ENCODE measurements at places on chromosomes 3 and 15.

- DNase-seq: no peak
These were observed 181.6 kb downstream of the CFAP20DC start for GRCh38 chr3:58868097-58868779.

DNA sequence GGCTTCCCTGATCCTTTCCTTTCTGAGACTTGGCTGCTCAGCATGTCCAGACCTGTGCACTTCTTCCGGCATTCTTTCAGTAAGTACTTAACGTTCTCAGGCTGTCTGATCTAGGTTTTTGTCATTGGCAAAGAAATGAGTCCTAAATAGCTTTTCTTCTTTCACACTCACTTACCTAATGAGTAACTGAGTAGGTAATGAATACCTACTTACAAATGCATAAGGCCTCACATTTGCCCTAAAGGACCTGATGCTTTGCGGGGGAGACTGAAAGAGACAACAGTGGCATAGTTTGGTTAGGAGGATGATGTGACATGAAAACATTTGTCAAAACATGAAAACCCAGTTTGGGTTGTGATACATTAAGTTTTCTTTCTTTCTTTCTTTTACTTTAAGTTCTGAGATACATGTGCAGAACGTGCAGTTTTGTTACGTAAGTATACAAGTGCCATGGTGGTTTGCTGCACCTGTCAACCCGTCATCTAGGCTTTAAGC, 516.7 kb upstream of the CFAP20DC start:
- no peak for DNase-seq

DNA sequence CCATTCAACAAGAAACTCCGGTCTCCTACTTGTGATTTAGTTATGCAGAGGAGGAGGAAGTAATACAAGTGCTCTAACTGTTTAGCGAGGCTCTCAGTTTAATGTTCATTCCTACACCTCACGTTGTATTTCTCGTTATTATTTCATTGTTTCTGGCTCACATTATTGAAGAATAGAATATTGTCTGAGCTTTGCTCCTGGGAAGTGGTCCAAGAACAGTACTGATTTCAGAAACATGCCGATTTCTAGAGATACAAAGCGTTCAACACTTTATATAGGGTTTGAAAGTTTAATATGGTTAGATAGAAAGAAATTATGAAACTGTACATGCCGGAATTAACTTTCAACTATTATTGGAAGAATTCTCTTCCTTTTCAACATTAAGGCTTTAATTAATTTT, 1145.5 kb downstream of the TBL1XR1 start:
- DNase-seq: no peak

DNA sequence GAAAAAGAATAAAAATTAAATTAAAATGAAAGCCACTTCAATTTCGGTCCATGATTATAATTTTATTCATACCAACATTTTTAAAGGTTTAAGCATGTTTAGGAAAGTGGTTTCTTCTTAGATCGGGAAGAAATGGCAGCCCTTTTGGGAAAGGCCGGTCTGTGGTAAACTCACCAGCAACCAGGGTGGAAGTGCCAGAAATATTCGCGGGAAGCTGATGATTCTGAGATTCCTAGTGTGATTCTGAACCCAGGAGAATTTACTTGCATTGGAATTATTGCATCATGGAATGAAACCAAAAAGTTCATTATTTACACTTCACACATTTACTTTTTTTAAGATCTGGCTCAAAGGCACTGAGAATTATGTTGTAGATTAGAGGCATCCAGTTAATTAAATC, 97.2 kb upstream of the CCNL1 start:
- no peak for DNase-seq

GRCh38 chr15:65558336-65558735, 28.1 kb downstream of the HACD3 start:
- DNase-seq: no peak

DNA sequence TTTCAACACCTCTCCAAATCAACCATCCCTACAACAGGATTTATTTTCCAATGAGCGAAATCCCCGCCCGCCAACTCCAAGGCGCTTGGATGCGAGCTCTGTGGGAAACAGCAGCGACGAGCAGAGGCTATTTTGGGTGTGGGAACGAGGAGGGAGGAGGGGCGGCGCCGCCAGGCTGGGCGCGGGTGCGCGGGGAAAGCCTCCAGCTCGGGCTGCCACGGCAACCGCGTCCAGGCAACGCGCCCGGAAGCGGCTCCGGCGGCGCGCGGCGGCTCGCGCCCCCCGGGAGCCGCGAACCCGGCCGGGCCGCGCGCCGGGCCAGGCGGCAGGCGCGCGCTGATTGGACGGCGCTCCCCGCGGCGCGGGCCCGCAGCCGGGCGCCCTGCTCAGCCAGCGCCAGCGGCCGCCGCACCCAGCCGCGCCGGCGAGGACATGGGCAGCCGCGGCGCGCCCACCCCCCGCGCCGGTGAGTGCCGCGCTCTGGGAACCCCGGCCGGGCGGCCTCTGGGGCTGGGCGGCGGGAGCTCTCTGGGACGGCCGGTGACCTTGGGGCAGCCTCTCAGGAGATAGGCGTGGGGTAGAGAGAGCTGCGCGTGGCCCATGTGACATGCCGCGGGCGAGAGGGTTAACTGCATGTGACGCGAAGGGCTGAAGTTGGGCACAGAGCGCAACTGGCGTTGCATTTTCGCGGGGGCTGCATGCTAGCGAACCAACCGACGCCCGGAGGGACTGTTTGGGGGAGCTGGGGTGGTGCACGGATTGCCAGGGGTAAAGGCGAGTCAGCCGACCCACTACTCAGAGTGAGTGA, at the start of gene FAM81A:
Gene FAM81A, plus strand, starts transcription at position 370 of the 808 bp plus-strand sequence. CDS start 20,441 bp downstream, outside the sequence.
- DNase-seq: peak; percentile 61

GRCh38 chr15:98002866-98003265, 42.4 kb downstream of the ARRDC4 start:
- no peak for DNase-seq

GRCh38 chr3:61649381-61650170, 88.2 kb downstream of the PTPRG start:
- no peak for DNase-seq

DNA sequence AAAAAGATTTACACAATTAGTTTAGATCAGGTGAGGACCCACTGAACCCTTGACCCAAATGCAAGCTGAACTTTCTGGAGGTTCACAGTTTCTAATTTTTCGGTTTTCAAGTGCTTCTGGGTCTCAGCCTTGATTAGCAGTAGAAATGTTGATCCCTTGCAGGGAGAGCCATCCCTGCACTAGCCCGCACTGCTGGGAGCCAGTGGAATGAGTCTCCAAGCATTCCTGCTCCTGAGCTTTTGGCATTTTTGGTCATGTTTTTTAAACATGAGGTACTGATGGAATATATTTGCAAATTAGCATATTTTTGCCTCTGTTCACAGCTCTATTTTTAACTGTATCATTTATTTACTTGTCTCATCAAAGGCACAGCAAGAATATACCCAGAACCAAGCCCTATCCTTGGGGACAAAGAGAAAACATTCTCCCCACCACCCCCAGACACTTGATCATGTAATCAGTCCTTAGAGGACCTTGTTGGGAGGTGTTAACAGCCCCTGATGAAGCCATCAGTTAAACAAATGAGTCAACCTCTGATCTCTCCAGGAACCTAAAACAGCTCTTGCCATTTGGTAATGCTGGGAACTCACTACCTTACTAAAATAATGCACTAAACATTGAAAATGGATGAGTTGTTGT, 119.0 kb upstream of the CTDSPL start:
- DNase-seq: no peak

DNA sequence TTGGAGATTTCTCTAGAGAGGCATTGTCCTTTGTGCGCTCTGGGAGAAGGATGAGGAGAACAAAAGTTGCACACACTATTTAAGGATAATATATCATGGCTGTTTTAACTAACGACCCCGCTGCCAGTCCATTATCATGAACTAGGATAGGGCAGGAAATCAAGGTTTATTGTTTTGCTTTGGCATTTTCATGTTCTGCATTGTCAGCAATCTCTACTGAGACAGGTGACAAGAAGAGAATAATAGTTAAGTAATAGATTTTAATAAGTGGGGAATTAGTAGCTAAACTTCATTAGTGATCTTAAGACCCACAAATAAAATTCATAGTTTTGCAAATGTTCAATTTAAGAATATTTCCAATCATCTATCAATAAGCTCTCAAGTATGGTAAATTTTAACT, 20.6 kb upstream of the GMNC start:
- no peak for DNase-seq

GRCh38 chr15:80836223-80836622, 57.1 kb downstream of the CEMIP start:
- DNase-seq: no peak

DNA sequence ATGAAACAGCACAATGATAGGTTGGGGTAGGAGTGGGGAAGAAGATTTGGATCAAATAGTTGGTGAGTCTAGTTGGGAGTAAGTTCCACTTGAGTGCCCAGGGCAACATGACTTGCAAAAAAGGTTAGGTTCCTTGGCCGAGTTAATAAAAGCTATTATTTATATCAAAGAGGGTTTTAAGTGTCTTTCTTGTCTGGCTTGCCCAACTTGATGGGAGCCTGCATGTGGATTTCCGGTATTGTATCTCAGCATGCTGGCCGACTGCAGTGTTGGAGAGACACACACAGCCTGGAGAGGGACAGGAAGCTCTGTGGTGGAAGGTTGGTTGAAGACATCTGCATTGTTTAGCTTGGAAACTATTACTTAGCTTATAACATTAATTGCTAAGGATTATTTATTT, 449.5 kb upstream of the TBL1XR1 start:
- no peak for DNase-seq

- no peak for DNase-seq
These were observed 45.1 kb downstream of the APH1B start for GRCh38 chr15:63322541-63322940.

- no peak for DNase-seq
These were observed 30.1 kb upstream of the PLOD2 start for GRCh38 chr3:146191051-146191450.

GRCh38 chr3:177620073-177620472, 422.8 kb upstream of the TBL1XR1 start:
- no peak for DNase-seq

DNA sequence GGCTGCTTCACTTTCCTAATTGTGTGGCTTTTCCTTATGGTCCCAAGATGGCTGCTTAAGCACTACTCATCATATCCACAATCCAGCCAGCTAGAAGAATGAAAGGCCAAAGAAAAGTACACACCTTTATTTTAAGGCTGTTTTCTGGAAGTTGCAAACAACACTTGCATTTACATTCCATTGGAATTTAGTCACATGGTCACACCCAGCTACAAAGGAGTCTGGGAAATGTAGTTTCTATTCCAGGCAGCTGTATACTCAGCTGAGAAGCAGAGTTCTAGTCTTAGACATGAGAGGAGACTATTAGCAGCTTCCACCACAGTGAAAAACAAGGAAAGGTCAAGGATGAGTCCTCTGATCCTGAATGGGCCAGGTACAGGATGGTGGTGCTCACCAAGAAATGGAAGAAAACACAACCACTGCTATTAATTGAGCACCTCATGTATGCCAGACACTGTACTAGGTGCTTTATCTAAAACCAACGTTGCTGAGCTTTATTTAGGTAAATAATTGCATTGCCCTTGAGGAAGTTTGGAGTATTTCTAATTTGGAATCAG, 28.0 kb upstream of the ATG7 start:
- DNase-seq: no peak

DNA sequence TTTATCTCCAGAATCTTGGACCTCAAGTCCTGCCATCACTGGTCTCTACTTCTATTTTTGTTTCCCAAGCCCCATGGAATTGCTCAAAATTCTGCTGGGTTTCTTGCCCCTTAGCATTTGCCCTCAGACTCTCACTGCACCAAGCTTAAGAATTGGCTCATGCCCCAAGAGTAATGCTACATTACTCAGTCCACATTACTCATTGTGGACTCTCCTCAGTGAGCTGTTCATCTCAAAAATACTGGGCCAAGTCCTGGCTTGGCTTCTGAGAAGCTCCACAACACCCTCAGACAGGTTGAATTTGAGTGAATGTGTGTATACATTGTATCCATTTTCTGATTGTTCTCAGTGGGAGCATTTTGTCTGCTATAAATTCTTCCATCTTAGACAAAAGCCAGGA, 364.4 kb upstream of the ARHGEF26 start:
- no peak for DNase-seq

GRCh38 chr15:78109156-78109555, 16.8 kb downstream of the SH2D7 start:
- no peak for DNase-seq

GRCh38 chr3:189953551-189953950, 167.1 kb downstream of the P3H2 start:
- DNase-seq: no peak

DNA sequence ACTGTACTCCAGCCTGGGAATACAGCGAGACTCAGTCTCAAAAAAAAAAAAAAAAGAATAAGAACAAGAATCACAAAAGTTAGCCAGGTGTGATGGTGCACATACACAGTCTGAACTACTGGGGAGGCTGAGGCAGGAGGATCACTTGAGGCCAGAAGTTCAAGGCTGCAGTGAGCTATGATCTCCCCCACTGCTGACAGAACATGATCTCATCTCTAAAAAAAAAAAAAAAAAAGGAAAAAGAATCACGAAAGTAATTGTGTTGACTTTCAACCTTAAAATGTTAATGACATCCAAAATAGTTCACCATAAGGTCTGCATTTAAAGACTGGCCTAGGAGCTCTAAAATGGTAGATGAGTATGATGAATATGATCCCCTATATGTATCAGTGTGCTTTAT, 68.0 kb upstream of the MAP4 start:
- DNase-seq: no peak

- no peak for DNase-seq
These were observed 888 bp downstream of the TMEM115 start for GRCh38 chr3:50358355-50358910.

GRCh38 chr15:64141798-64142512, 9.6 kb upstream of the SNX22 start:
- no peak for DNase-seq

- DNase-seq: peak; percentile 87
These were observed at the start of gene ZNF620 for GRCh38 chr3:40505599-40506462. Gene ZNF620, plus strand, starts transcription at chr3:40506039. Its CDS starts 314 bp downstream, at chr3:40506353.

DNA sequence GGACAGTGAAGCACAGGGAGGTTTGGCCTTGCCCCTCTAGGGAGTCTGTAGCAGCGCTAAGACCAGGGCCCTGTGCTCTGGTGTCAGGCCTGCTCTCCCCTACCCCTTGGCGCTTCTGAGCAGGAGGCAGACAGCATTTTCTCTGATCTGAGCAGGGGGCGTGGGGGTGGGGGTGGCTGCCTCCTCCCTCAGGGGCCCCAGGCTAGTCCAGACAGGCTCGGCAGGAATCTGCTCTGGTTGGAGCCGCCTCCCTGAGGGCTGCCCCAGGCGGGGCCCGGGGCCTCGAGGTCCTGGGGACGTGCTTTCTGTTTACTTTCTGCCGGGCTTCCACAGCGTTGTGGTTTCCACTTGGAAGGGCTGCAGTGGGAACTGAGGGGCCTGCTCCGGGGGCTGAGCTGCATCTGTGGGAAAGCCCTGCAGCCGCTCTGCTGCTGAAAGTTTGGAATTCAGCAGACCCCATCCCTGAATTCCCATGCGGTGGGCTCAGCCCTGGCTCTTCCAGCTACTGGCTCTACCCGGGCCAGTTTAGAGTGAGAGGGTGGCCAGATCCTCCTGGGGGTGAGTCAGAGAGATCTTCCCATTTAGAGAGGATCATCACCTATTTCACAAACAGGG, 105.4 kb downstream of the LINGO1 start:
- peak; percentile 78 for DNase-seq

DNA sequence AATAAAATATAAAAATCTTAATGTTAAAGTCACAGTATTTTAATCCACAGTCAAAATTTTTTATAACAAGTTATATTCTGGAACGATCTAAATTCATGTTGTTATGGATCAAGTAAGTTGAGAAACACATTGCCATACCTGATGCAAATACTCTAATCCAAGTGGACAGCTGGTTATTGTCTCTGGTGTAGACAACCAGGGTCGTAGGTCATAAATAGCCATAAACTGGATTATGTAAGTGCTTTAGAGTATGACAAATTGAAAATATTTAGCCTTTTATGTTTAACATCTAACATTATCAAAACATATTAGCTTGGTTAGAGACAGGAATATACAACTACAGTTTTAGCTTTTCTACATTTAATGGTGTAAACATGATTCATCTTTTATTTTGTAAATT, 53.0 kb downstream of the PLSCR2 start:
- no peak for DNase-seq
